ENCODE measurements at places on chromosomes 4 and X.

- no peak for DNase-seq
- H3K27me3 ChIP-seq: peaks cover 6% of the 10 kb centered on the region
- H3K4me3 ChIP-seq: no peak overlapping the region
- H3K4me1 ChIP-seq: no peaks in the 10 kb centered on the region
These were observed 33.7 kb downstream of the GABRB1 start for GRCh38 chr4:47065051-47065481.

DNA sequence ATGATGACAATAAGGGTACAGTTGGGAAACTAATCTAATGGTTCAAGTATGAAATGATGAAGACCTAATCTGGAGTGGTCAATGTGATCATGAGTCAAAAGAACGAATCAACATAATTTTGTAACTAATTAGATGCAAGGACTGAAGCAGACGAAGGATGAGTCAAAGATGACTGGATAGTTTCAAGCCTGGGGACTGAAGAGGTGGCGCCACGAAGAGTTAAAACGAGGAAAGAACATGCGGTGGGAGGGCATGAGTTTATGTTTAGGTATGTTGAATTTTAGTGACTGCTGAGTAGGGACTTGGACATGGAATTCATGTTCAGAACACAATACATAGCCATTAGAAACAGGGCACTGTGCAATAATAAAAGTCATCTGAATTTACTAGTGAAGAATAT lies 221.5 kb upstream of the FAM241A start:
- no peak overlapping the region for H3K4me3 ChIP-seq
- no peaks in the 10 kb centered on the region for H3K36me3 ChIP-seq
- H3K4me1 ChIP-seq: no peaks in the 10 kb centered on the region
- no peak overlapping the region for H3K27ac ChIP-seq
- DNase-seq: no peak

- H3K27me3 ChIP-seq: no peaks in the 10 kb centered on the region
- DNase-seq: no peak
- H3K36me3 ChIP-seq: no peaks in the 10 kb centered on the region
These were observed 1106.0 kb downstream of the STIM2 start for GRCh38 chr4:27966664-27967063.

DNA sequence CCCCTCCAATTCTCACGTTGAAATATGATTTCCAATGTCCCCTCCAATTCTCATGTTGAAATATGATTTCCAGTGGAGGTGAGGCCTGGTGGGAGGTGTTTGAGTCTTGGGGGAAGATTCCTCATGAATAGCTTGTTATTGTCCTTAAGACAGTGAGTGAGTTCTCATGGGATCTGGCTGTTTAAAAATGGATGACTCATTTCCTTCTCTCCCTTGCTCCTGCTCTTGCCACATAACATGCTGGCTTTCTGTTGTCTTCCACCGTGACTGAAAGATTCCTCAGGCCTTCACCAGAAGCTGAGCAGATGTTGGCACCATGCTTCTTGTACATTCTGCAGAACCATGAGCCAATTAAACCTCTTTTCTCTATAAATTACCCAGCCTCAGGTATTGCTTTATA lies 346.8 kb upstream of the TECRL start:
- H3K27me3 ChIP-seq: no peaks in the 10 kb centered on the region
- DNase-seq: no peak
- no peaks in the 10 kb centered on the region for H3K4me1 ChIP-seq
- H3K36me3 ChIP-seq: no peaks in the 10 kb centered on the region
- H3K4me3 ChIP-seq: no peak overlapping the region

DNA sequence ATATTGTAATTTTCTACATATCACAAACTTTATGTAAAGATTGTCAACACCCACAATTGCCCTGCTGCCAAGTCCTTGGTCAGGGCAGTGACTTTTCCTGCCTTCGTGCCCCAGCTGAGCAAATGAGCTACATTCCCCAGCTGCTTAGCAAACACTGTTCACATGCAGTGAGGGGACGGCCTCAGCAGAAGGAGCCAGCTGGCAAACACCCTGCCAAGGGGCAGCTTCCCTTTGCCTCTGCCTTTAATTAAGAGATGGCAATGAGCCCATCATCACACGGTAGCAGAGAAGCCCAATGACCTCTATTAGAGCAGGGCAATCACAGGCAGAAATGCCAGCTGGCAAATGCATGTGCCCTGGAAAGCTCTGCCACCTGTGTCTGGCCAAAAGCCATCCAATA lies 253.4 kb downstream of the EPHA5 start:
- H3K27me3 ChIP-seq: no peaks in the 10 kb centered on the region
- H3K4me1 ChIP-seq: no peaks in the 10 kb centered on the region
- H3K36me3 ChIP-seq: no peaks in the 10 kb centered on the region
- no peak overlapping the region for H3K4me3 ChIP-seq
- DNase-seq: no peak
